ENCODE measurements at places on chromosomes 1 and 21.

DNA sequence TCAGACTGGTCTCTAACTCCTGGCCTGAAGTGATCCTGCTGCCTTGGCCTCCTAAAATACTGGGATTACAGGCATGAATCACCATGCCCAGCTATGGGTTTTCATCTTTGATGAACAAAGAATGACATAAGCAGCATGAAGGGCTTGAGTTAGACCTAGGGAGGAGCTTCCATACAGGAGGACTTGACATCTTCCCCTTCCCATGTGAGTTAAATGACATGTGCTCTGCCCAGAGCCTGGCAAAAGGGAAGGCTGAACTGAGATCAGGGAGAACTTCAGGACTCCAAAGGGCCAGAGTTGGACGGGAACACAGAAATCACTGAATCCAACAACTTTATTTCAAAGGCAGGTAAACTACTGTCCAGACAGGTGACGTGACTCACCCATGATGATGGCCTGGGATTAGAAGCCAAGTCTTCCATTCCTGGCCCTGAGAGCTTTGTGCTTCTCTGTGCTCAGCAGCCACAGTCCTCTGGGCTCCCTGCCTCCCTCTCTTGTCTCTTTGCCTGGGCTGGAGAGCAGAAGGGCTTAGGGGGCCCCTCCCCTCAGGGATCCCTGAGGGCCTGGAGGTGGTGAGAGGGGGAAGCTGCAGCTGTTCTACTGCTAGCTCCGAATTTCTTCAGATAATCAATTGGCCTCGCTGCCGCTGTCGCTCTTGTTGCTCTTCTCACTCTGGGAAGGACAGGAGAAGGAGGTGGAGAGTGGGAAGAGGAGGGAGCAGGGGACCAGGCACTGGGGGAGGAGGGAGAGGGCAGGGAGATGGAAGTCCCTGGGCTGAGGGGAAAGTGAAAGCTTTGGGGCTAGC lies 7.6 kb downstream of the NHLH1 start:
- no peak for DNase-seq

DNA sequence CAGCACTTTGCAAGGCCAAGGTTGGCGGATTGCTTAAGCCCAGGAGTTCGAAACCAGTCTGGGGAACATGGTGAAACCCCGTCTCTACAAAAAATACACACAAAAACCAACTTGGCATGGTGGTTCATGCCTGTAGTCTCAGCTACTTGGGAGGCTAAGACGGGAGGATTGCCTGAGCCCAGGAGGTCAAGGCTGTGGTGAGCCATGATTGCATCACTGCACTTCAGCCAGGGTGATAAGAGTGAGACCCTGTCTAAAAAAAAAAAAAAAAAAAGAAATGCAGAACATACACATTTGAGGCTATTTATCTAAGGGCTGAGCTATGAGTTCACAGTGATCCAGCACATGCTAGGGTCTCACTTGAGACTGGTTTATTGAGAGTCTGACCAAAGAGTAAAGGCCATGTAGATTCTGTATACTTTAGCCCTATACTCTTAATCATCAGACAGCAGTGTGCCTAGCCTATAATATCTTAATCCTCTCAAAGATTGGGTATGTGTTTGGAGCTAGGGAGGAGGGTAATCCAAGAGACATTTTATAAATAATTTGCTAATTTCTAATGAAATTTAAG lies 23.9 kb downstream of the RNF2 start:
- DNase-seq = no peak

- no peak for DNase-seq
Observed at GRCh38 chr1:222392556-222392955, 155.3 kb downstream of the HHIPL2 start.

GRCh38 chr1:236706183-236706582 lies 19.9 kb downstream of the ACTN2 start:
- no peak for DNase-seq

- peak; percentile 12 for DNase-seq
Observed at GRCh38 chr1:113871597-113872113, at the start of gene PTPN22. TSS of gene PTPN22 (minus strand) at chr1:113871712.

DNA sequence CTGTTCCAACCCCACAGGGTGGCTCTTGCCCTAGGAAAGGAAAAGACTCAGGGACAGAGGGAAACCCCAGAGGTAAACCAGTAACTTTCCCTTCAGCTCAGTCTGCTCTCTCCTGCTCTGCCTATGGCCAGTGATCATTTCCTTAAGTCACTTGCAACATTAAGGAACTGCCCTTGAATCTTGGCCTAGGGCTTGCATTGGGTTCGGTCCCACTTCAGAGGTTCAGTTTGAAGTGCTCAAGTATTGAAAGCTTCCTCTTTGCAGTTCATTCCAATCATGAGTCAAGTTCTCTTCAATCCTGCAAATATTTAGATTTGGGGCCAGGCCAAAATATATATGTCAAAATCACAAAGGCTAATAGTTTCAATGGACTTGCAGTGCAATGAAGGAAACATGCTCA lies 97.7 kb upstream of the IRF2BP2 start:
- DNase-seq = no peak

DNA sequence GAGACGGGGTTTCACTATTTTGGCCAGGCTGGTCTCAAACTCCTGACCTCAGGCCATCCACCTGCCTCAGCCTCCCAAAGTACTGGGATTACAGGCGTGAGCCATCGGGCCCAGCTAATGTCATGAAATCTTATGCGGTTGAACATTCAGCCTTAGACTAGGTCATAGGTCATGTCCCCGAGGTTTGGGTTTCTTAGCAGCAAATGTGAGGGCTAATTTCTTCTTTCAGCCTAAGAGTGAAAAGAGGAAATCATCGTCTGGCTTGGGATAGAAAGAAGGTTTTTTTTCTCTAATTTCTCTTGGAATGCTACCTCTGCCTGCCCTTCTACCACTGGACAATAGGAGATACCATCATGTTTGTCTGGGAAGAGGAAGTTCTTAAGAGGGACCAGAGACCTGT lies 18.0 kb upstream of the PIK3CD start:
- DNase-seq = no peak

- peak; percentile 42 for DNase-seq
Observed at GRCh38 chr1:2554621-2555387, 1.4 kb upstream of the TNFRSF14 start.

DNA sequence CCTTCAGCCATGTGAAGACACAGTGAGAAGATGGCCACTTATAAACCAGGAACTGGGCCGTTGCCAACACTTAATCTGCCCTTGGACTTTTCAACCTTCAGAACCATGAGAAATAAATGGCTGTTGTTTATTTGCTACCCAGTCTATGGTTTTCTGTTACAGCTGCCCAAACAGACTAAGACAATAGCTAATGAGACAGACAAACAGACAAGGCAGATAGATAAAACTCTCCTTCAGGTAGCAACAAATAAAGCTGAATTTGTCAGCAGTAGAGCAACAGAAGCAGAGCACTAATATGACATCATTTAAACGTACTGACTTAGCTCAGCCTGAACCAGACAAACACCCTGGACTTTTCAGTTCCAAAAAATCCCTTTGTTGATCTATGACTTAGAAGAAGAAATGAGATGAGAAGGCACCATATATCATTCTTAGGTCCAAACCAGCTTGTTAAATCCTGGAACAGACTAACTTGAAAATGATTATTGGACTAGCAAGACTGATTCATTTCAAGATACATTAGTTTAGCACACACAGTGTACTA lies 27.0 kb downstream of the ZZZ3 start:
- no peak for DNase-seq

DNA sequence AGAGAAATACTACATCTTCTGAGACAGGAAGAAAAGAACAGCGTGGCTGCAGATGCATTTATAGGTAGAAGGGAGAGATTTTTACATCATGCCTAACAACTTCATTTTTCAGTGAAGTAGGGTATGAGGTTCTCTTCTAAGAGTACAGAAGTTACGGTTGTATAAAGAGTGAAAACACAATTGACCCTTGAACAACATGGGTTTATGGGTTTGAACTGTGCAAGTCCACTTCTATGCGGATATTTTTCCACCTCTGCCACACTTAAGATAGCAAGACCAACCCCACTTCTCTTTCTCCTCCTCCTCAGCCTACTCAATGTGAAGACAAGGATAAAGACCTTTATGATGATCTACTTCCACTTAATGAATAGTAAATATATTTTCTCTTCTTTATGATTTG lies 64.5 kb downstream of the RPAP2 start:
- no peak for DNase-seq

DNA sequence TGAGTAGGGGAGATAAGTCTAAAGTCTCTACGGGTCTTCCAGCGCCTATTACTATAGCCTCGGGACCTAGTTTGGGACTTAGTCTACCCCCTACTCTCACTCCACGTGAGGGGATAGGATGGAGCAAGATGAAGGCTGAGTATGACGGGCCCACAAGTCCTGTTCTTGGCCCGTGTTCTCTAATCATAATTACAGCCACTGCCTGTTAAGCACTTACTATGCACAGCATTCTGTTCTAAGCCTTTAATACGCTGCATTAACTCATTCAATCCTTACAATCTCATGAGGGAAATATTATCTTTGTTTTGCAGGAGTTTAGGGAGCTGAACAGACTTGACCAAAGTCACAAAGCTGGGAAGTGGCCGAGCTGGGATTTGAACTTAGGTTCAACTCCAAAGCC lies 23.9 kb upstream of the EPB41 start:
- no peak for DNase-seq

GRCh38 chr1:162500805-162501204 lies 3.2 kb downstream of the UHMK1 start:
- DNase-seq = no peak

- DNase-seq = no peak
Observed at GRCh38 chr1:15799928-15800835, 7.3 kb downstream of the UQCRHL start.

DNA sequence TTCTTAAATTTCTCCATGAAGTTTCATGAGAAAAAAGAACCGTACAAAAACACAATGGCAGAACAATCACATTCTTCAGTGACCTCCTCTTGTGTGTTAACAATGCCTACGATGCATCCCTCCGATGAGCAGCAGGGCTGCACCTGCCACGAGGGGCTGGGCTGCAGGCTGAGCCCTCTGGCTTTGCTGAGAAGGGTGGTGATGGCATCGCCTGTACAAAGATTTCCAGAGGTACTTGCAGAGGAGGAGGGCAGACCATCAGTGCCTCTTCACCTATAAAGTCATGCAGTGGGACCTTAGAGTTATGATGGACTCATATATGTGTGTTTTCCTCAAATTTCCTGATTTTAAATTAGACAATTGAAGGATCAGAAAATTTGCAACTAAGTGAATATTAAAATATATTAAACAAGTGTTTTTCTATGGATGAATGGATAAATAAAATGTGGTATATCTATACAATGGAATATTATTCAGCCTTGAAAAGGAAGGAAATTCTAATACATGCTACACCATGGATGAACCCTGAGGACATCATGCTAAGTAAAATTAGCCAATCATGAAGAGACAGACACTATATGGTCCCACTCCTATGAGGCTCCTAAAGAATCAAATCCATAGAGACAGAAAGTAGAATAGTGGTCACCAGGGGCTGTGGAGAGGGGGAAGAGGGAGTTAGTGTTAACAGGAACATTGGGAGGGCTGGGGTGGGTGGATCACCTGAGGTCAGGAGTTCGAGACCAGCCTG lies 489.3 kb downstream of the SIPA1L2 start:
- no peak for DNase-seq

GRCh38 chr1:201460814-201461644 lies 8.0 kb downstream of the PHLDA3 start:
- no peak for DNase-seq

GRCh38 chr1:182309631-182310351 lies 81.8 kb downstream of the GLUL start:
- no peak for DNase-seq

- DNase-seq = no peak
Observed at GRCh38 chr1:25474439-25475047, 43.8 kb downstream of the MACO1 start.

DNA sequence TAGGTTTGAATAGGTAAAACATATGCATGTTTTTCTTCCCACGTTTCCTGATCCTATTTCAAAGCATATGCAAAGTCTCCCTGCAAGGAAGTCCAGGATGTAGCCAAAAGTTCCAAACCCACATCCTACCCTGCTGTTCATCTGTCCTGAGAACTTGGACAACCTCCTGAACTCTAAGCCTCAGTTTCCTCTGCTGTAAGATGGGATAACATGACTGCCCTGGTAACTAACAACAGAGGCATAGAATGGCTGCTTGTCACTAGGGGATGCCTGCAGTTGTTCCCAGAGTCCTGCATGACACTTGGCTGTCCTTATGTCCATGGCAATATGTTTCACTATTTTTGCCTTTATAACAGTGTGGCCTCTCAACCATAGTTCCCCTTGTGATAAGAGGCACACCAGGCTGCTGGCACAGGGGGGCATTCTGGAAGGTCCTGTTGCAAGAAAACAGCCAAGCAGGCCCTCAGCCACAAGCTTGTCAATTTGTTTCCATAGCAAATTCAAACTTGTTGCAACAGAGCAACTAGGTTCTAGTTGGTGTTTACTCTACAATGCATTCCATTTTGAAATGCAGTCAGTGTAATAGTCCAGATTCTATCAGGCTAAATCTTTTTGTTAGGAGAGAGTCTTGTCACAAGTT lies 1.5 kb upstream of the HDGF start:
- no peak for DNase-seq

GRCh38 chr1:226051365-226051764 lies 11.2 kb upstream of the H3-3A start:
- no peak for DNase-seq

DNA sequence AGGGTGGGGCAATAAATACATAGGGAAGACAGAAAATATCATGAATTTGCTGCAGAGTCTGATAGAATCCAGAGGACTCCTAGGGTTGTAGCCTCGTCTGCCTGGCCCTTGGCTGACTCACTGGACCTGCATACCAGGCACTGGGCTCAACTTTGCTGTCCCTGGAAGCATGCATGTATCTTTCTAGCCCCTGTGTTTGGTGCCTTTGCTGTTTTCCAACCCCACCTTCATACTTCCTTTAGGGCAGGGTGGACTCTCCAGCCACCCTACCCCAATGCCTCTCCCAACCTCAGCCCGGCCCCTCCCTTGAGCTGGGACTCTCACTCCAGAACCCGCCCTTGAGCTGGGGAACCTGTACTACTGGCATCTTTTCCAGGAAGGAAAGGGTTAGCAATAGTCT lies 1.2 kb downstream of the RAB25 start:
- no peak for DNase-seq

DNA sequence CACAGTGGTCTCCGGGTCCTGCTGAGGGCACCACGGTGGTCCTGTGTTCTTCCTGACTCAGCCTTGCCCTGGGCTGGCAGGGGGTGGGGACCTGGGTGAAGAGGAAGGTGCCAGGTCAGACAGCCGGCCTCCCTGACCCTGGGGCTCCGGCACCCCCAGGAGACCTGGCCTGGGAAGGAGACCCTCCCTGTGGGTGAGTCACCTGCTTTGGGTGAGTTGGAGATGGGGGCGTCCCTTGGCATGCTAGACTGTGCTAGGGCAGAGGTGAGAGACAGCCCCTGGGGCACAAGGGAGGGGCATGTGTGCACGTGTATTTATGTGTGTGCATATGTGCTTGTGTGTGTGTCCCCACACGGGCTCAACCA lies 23.4 kb downstream of the SPSB1 start:
- DNase-seq = peak; percentile 53

DNA sequence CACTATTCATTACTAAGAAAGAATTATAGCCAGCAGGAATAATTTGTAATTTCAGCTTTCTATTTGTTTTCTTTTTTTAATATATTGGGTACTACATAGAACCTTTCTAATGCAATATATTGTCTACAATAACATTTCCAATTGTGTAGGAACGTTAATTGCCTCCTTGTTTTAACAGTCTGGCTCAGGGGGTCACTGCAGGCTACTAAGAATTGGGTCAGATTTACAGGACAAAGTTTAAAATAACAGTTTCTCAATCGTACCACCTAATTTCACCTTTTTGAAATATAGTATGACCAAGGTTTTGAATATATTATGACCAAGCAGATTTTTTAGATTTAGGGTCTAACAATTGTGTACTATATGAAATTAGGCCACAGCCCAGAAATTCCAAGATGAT lies 2.4 kb downstream of the CFH start:
- DNase-seq = no peak

All from RPMI8226 (cell line).